ENCODE measurements at places on chromosomes 6 and 20.

GRCh38 chr6:119446115-119446554 is 96.6 kb upstream of the MAN1A1 start:
- H3K36me3 ChIP-seq: no peaks in the 10 kb centered on the region
- no peak overlapping the region for H3K27ac ChIP-seq
- no peak for DNase-seq
- H3K4me1 ChIP-seq: no peaks in the 10 kb centered on the region
- H3K4me3 ChIP-seq: no peak overlapping the region

DNA sequence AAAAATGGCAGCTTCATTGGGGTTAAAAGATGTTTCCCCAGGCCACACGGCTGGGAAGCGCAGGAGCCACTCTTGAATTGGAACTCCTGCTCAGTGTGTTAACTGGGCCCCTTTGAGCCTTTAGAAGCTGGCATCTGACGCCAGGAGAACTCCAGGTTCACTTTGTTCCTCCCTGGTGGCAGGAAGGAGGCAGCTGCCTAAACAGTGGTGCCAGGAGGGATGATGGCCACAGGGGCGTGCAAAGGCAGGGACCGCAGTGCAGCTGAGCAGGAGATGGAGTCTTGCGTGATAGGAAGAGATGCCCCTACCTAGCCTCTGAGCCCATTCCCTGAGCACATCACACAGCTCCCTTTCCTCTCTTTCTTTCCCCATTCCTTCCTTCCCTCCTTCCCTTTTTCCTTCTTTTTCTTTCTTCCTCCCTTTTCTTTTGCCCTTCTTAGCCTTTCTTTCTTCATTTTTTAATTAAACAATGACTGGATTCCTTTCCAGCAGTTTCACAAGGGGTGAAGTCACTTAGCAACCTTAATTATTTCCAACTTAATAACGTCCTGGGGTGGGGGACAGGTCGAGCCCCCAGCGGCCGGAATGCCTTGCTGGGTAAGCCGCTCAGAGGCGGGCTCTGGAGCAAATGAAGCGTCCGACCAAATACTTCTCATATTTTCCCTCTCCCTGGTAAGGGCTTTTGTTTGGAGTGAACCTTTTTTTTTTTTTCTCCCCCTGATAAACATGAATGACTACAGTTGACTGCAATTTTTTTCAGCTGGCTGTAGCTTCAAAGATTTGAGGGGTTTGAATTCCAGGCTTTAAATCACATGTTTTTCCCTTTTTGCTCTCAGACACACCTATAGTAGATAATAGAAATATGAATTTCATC is 20.8 kb upstream of the BMP7 start:
- H3K27me3 ChIP-seq: no peaks in the 10 kb centered on the region
- H3K4me1 ChIP-seq: peaks cover 61% of the 10 kb centered on the region
- no peaks in the 10 kb centered on the region for H3K36me3 ChIP-seq
- DNase-seq: no peak
- H3K4me3 ChIP-seq: no peak overlapping the region

GRCh38 chr6:56497691-56498090 is 145.0 kb downstream of the DST start:
- H3K4me1 ChIP-seq: no peaks in the 10 kb centered on the region
- H3K27ac ChIP-seq: no peak overlapping the region
- no peak for DNase-seq
- no peaks in the 10 kb centered on the region for H3K27me3 ChIP-seq
- H3K4me3 ChIP-seq: no peak overlapping the region

DNA sequence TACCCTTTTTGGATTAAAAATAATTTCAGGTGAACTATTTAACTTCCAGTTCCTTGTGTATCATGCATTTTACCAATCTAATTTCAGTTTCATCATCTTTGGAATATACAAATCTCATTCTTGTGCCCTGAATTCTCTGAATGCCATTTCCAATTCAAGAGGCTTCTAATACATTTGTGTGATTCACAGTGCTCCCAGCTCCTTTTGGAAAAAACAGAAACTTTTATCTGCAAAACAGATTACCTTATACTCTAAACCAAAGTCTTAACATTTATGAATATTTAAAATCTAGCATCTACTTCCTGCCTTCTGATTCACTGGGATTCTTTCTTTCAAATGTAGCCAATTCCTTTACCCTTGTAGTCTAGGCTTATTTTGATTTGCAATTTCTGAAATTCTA is 11.1 kb upstream of the PEX7 start:
- H3K4me1 ChIP-seq: no peaks in the 10 kb centered on the region
- H3K4me3 ChIP-seq: no peak overlapping the region
- no peaks in the 10 kb centered on the region for H3K27me3 ChIP-seq
- no peaks in the 10 kb centered on the region for H3K36me3 ChIP-seq
- no peak overlapping the region for H3K27ac ChIP-seq

- DNase-seq: no peak
- H3K27ac ChIP-seq: no peak overlapping the region
- no peaks in the 10 kb centered on the region for H3K4me1 ChIP-seq
- no peaks in the 10 kb centered on the region for H3K36me3 ChIP-seq
- H3K27me3 ChIP-seq: no peaks in the 10 kb centered on the region
- no peak overlapping the region for H3K4me3 ChIP-seq
Measured at GRCh38 chr20:7792150-7792869, 147.9 kb downstream of the HAO1 start.

- no peak overlapping the region for H3K4me3 ChIP-seq
- H3K27me3 ChIP-seq: no peaks in the 10 kb centered on the region
- no peaks in the 10 kb centered on the region for H3K36me3 ChIP-seq
Measured at GRCh38 chr6:15453622-15454021, 207.8 kb downstream of the JARID2 start.

- no peaks in the 10 kb centered on the region for H3K4me1 ChIP-seq
- DNase-seq: no peak
- H3K4me3 ChIP-seq: no peak overlapping the region
- no peaks in the 10 kb centered on the region for H3K27me3 ChIP-seq
- no peak overlapping the region for H3K27ac ChIP-seq
Measured at GRCh38 chr6:131597446-131597845, 24.4 kb downstream of the ARG1 start.

DNA sequence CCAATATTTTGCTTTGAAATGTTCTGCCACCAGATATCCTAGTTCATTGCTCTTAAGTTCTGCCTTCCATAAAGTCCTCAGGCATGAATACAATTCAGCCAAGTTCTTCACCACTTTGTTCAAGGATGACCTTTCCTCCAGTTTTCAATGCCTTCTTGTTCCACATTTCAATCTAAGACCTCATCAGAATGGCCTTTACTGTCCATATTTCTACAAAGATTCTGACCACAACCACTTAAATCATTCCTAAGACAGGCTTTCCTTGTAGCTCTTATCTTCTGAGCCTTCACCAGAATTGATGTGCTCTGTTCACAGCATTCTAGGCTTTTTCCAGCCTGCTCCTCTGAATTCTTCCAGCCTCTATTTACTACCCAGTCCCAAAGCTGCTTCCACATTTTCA is 319.0 kb downstream of the HACE1 start:
- no peak overlapping the region for H3K4me3 ChIP-seq
- no peak for DNase-seq

DNA sequence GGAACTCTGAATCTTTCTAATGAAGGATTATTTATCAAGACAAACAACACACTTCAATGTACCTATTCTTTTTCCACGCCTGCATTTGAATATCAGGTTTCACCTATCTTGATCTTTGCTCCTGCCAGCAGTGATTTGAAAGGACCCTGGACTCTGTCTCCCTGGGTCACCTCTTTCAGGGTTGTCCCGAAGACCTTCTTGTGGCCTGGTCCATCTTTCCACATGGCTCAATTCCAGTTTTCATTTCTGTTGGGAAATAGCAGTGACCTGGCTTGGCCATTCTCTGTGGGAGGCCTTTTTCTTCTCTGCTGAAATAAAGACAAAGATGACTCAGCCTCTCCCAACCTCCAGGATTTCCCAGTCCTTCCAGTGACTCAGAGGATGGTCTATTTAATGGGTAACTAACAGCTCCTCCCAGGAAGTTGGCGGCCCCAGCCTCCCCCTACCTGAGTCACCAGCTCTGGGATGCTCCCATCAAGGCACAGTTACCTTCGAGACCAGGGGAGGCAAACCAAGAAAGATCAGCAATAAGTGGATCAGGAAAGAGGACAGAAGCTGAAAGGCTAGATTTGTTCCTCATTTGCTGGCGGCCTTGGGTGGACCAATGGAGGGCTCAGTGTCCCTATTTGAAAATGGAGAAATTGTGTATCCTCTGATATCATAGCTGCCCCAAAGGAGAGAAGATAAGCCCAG is 120.2 kb upstream of the RNF24 start:
- no peaks in the 10 kb centered on the region for H3K36me3 ChIP-seq
- no peak for DNase-seq
- H3K27me3 ChIP-seq: no peaks in the 10 kb centered on the region
- peaks cover 12% of the 10 kb centered on the region for H3K4me1 ChIP-seq
- no peak overlapping the region for H3K4me3 ChIP-seq
- H3K27ac ChIP-seq: no peak overlapping the region

DNA sequence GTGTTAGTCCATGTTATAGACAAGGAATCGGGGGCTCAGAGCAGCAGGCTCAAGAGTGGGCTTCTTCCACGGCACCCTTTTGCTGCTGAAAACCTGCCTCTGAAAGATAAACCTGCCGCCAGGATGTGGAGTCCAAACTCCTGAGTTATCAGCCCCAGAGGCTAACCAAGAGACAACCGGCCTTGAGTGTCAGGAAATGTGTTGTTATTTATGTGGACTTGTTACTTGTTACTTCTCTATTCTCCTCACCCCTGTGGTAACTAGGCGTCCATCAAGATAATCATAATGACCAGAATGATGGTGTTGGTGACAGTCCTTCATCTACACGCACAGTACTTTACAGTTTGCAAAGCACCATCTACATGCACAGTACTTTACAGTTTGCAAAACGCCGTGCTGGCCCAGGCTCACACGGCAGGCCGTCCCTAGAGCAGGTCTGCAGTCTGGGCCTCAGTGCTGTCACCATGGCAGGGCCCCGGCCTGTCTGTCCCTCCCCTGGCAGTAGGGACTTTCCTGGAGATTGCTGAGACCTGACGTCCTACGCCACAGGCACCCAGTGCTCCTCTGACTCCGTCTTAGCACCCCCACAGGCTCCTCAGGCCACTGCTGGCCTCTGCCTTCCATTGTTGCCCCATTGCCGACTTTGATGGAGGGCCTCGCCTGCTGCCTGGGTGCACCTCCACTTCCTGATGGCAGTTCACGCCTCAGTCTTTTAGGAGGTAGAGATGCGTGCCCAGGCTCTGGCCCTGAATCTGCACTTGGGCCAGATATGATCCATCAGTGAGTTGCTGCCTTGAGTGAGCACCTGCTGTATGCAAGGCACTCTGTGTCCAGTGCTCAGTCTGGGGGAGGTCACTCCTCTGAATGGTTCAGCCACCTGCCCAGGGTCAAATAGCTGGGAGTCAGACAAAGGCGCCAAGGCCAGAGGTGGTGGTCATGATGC is 9.1 kb upstream of the BPIFB4 start:
- H3K27ac ChIP-seq: no peak overlapping the region
- H3K27me3 ChIP-seq: no peaks in the 10 kb centered on the region
- DNase-seq: no peak
- peak overlapping the region; percentile 32 for H3K4me3 ChIP-seq
